ENCODE measurements at places on chromosomes 1 and 21. TPM values are rescaled to one million over a fixed set of nuclear protein-coding genes. Genes with fewer than 3 reads are reported as not detected.
A peak's percentile ranks its signal among the peaks of the same experiment; 100 is the strongest.

DNA sequence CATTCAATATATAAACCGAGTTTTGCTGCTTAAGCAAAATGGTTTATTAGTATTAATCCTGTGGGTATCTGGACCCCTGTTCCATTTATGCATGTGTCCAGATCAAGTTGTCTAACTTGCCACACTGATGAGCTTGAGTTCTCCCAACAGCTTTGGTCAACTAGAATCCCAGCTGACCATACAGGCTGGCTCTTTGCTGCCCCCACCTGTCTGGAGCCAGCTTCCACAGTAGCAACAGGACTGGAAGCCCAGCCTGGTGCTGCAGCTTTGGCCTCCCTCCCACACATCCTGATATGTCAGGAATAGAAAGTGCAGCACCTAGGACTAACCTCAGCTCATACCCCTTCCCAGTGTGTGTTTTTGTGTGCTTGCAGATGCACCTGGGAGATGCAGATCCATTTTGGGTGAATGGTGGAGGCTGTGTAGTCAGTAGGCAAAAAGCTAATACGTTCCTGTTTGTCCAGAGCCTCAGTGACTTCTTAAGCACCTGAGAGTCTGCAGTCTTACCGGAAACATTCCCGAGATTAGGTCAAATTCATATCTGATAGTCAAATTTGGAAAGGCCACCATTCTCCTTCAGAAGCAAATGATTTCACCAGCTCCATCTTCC lies 40.9 kb upstream of the BEND5 start:
- peak; percentile 18 for DNase-seq

GRCh38 chr1:169105087-169105433 lies 1.4 kb upstream of the ATP1B1 start:
- no peak for DNase-seq

DNA sequence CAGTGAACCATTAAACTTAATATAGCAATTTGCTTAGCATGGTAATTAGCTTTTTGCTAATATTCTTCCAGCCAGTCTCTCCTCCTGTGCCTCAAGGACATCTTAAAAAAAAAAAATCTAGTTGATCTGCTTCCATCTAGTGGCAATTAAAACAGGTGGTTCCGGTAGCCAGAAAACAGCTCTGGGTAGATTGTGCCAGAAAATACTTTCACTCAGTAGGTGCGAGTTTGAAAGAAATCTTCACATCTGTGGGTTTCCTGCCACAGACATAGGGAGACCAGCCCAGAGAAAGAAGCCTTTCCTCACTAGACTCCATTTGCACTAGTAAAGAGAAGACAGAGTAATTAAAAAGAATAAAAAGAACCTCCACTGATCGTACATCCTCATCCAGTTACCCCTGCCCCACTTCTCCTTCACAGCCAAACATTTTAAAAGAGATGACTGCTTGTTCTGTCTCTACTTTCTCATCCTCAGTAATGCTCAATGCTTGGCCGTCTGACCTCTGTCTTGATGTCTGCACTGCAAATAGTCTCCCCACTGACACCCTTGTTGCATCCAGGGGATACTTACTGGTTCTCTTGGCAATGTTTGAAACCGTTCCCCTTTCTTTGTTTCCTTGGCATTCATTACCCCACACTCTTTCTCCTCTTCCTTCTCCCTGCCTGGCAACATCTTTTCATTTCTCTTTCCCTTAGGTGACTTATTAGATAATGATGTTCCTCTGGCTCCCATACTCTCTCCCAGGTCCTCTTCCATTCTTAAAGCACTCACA lies 16.9 kb downstream of the SELL start:
- no peak for DNase-seq

GRCh38 chr1:12619792-12620487 lies 1.9 kb upstream of the DHRS3 start:
- peak; percentile 70 for DNase-seq

GRCh38 chr21:26982767-26983166 lies 15.9 kb upstream of the ADAMTS5 start:
- DNase-seq, result no peak

Gene DPT
- polyA plus RNA-seq, result 0.04 TPM

Gene KDM5B
- polyA plus RNA-seq, result 26.5 TPM

Data from HepG2 (cell line).